ENCODE measurements at places on chromosomes 4 and X.

DNA sequence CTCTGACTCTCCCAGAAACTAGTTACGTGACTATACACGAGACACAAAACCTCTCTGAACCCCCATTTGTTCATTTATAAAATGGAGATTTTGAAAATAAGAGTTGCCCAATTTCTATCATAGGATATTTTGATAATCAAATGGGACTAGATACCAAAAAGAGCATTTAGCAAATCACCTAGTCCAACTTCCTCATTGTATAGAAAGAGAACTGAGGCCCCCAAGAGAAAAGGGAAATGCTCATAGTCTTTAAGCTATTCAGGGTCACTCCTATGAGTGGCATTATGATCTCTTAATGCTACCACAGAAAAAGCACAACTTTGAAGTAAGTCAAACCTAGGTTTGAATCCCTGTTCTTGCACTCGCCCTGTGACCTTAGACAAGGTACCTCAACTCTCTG, 62.7 kb downstream of the BMP15 start:
- no peak for DNase-seq

DNA sequence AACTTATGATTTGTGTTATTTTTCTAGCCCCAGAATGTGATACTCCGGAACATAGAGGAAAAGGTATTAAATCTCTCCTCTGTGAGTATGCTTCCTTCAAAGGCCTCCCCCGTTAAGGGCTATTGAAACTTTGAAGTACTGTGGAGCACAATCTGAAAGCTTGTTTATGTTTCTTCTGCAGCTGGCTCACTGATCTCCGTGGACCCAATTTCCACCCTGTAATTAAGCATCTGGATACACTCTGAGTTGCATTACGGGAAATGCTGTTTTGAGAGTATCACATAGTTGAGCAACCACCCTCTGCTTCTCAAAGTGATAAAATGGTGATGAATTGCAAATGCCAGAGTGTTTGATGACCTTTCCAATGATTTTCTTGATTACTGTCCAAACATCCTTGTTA, 296.8 kb upstream of the PABPC5 start:
- no peak for DNase-seq

- DNase-seq = no peak
Measured at GRCh38 chrX:10932842-10933440, 178.2 kb upstream of the HCCS start.

DNA sequence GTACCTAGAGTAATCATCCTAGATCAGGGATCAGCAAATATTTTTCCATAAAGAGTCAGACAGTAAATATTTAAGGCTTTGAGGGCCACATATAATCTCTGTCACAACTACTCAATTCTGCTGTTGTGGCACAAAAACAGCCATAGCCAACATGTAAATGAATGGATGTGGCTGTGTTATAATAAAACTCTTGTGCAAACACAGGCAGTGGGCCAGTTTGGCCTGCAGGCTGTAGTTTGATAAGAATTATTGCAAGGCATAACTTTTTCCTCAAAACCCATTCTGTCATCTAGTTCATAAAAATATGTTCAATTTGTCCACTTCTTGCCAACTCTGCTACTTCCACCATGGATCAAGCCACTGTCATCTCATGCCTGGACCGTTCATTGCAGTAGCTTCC, 39.4 kb upstream of the SHROOM4 start:
- DNase-seq = no peak

- no peak for DNase-seq
Measured at GRCh38 chr4:8886612-8887406, 15.2 kb upstream of the HMX1 start.
